ENCODE measurements at places on chromosomes 11 and 22.

- DNase-seq, result no peak
These were observed 63.0 kb downstream of the GAB2 start for GRCh38 chr11:78354408-78355308.

- peak; percentile 75 for DNase-seq
These were observed 460 bp downstream of the ZC3H12C start for GRCh38 chr11:110093407-110094297.

- DNase-seq, result peak; percentile 77
These were observed 1.4 kb upstream of the GGA1 start for GRCh38 chr22:37607010-37607934.

- no peak for DNase-seq
These were observed 73.2 kb upstream of the BID start for GRCh38 chr22:17847360-17848078.

DNA sequence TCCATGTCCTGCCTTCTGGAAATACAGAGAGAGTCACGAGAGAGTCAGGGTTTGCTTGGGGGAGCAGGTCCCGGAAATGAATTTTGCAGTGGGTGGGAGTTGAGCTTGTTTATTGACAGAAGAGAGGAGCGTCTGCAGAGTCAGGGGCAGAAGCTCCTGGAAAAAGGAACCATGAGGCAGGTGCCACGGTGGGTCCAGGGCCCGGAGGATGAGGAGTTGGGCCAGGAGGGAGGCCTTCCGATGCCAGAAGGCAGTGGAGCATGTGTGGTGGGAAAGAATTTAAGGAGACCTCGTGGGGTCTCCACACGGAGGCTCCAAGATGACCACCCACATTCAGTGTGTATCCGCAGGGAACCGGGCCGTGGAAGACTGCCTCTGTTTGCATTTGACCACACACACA is 461.2 kb downstream of the BRD1 start:
- DNase-seq, result no peak

DNA sequence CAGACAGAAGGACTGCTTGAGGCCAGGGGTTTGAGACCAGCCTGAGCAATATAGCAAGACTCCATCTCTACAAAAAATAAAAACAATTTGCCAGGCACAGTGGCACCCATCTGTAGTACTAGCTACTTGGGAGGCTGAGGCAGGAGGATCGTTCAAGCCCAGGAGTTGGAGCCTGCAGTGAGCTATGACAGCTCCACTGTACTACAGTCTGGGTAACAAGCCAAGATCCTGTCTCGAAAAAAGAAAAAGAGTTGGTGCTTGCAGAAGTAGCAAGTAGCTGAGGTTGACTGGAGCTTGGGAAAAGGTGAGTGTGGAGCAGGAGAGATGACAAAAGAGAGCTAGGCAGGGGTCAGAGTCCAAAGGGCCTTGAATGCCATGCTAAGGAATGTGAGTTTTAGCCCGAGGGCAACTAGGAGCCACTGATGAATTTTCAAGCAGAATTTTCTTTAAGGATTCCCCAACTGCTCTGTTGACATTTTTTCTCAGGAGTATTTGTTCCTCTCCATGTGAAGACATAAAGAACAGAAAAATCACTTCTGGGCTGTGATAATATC is 3.1 kb downstream of the AP1B1 start:
- DNase-seq, result no peak

DNA sequence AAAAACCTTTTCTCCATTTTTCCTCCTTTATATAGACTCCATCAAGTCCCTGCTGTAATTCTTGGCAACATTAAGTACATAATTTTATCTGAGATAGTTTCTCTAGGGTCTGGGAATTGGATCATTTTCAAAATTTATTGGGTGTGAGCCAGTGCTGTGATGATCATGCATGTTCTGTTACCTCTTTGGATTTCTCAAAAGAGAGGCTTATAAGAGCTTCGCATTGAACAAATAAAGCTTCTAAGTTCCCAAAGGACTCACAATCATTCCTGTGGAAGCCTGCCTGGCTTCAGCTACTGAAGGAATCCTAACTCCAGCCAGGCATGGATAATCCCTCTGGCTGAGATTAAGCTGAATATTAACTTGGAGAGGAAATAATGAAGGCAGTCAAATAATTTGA is 208.5 kb downstream of the RAB38 start:
- no peak for DNase-seq

DNA sequence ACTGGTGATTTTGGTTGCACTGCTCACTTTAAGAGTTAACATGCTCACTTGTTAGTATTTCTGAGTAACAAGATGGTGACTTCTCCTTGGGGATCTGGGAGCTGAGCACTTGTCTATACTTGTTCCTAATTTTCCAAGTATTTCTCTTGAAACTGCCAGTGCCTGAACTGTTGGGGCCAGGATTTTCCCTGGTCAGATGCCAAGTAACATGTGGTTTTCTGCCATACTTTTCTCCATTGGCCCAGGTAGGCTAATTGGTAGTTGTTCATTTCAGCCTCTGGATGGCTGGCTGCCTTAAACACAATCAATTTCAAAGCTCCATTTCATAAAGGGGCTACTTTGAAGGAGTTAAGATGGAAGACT is 35.0 kb downstream of the RNF141 start:
- DNase-seq, result no peak

DNA sequence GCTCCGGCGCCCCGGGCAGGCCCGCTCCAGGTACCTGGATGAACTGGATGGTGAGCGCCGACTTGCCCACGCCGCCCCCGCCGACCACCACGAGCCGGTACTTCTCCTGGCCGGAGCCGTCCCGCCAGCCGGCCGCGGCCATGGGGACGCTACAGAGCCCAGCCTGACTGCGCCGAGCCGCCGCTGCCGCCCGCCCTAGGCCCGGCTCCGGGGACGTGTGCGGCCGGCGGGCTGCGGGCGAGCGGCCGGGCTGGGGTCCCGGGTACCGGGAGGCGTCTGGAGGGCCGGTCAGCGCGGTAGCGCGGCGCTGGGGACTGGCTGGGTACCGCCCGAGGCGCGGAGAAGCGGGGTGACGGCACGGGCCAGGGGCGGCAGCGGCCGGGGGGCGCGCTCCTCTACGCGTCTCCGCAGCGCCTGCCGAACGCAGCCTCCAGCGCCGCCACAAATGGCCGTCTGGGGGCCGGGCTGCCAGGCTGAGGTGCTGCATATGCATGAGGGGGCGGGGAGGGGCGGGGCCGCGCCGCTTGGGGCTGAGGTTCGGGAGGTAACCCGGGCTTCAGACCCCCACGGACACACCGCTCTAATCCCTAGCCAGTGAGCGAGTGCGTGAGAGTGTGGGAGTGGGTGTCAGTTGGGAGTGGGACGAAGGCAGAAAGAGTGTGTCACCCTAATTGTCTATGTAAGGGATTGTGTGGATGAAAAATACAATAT is at the start of gene RRAS2:
RRAS2 (minus strand) TSS at position 455 of the 711 bp plus-strand sequence; CDS start at position 142, 313 bp downstream.
- peak; percentile 73 for DNase-seq

DNA sequence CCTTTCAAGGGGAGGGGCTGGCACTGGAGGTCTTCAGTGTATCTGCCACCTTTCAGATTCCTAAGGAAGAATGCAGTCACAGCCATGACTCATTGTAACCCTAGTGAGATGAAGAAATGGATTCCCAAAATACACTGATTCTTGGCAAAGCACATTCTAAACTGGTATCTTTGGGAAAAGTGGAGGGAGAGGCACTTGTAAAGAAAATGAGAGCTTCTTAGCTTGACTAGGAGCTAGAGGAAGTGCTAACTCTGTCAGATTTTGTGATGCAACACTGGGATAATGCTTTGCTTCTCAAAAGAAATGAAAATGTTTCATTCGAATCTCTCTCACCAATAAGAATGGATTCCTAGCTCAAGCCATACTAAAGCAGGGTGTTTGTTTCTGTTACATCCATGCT is 14.3 kb downstream of the NRIP3 start:
- peak; percentile 63 for DNase-seq

GRCh38 chr22:46068593-46069491 is 81.5 kb upstream of the PPARA start:
- peak; percentile 50 for DNase-seq

DNA sequence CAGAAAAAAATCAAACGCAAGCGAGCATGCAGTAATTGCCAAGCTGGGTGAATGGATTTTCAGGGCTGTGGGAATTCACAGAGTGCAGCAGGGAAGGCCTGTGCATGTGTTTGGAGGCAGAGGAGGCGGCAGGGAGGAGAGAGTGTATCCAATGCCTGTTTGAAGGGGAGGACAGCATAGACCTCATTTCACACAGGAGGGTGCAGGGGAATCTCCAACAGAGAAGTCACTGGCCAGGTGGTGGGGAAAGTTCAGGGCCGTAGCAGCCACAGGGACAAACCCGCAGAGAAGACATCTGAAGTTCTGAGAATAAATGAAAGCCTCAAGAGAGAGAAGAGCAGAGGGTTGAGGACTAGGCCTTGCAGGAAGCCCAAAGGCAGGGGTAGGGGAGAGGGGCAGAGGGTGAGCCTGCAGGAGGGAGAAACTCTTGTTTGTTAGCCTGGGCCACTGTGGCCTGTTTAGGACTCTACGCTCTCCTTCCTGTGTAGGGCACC is 19.2 kb upstream of the KDM2A start:
- no peak for DNase-seq

GRCh38 chr11:17383461-17383860 is 5.0 kb downstream of the KCNJ11 start:
- DNase-seq, result peak; percentile 95

GRCh38 chr22:46377525-46378425 is 42.3 kb downstream of the TRMU start:
- no peak for DNase-seq

GRCh38 chr22:37517826-37518450 is 1.3 kb downstream of the CARD10 start:
- no peak for DNase-seq
